CD4-positive, alpha-beta T cell treated with Interleukin-15 for 1 hour (primary cell): ENCODE measurements at places on chromosomes 6 and 20.

GRCh38 chr6:7901056-7901455, 9.5 kb downstream of the TXNDC5 start:
- no peak for DNase-seq

- no peak for DNase-seq
Observed at GRCh38 chr6:167708501-167709094, 118.1 kb upstream of the AFDN start.

- no peak for DNase-seq
Observed at GRCh38 chr20:3908667-3909066, 19.5 kb downstream of the PANK2 start.

- DNase-seq: no peak
Observed at GRCh38 chr6:79353226-79353625, 118.7 kb upstream of the HMGN3 start.

DNA sequence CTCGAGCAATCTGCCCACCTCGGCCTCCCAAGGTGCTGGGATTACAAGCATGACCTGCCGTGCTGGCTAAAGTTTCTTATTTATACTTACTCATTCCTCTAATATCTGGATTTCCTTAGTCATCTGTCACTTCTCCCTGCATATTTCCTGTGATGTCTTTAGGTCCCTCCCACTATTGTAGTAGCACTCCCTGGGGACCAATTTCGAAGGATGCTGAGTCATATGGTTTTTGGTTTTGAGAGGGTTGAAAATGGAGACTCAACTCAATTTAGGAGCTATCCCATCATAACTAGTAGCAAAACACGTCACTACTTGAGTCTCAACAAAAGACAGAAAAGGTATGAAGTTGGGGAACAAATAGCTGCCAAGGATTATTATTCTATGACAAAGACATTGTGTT, 20.2 kb downstream of the MCUR1 start:
- DNase-seq: no peak

DNA sequence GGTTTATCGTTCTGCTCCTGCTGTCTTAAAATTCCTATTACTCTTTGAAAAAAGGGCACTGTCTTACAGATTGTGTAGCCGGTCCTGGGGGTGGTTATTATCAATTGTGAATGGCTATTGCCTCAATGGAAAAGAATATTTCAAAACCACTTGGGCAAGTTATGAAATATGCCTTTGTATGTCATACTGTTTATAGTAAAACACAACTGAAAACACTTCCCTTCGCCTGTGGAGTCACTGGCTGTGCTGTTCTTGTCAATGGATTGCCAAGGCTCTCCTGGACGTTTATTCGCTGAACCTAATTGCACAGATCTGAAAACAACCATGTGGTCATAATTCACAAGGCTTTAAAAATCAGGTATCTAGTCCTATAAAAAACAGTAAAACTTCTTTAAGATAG, 47.8 kb upstream of the TAGAP start:
- no peak for DNase-seq

DNA sequence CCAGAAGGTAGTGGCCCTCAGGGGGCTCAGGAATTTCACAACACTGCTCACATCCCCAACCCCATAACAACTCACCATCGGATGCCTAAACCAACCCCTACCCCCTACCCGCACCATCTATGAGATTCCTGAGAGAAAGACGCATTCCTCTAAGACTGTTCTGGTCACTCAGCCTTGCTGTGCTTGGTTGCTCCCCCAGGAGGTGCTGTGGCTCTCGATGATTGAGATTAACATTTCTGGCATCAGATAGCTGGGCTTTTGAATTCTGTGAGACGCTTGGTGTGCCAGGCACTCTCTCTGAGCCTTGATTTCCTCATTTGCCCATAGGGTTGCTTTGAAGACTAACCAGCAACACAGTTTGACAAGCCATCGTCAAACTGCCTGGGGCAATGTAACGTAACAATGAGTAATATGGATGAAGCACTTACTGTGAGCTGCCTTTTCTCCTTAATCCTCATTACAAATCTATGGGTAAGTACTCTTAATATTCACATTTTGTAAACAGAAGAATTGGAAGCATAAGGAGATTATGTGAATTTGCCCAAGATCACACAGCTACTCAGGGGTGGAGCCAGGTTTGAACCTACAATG, 978 bp downstream of the WFDC6 start:
- no peak for DNase-seq

GRCh38 chr20:51178153-51178552, 155.2 kb upstream of the KCNG1 start:
- DNase-seq: no peak

GRCh38 chr20:14360416-14360815, 23.0 kb upstream of the FLRT3 start:
- no peak for DNase-seq

- DNase-seq: no peak
Observed at GRCh38 chr6:112153926-112154607, 66.7 kb downstream of the FAM229B start.

- DNase-seq: no peak
Observed at GRCh38 chr6:139863964-139864363, 489.5 kb upstream of the CITED2 start.

DNA sequence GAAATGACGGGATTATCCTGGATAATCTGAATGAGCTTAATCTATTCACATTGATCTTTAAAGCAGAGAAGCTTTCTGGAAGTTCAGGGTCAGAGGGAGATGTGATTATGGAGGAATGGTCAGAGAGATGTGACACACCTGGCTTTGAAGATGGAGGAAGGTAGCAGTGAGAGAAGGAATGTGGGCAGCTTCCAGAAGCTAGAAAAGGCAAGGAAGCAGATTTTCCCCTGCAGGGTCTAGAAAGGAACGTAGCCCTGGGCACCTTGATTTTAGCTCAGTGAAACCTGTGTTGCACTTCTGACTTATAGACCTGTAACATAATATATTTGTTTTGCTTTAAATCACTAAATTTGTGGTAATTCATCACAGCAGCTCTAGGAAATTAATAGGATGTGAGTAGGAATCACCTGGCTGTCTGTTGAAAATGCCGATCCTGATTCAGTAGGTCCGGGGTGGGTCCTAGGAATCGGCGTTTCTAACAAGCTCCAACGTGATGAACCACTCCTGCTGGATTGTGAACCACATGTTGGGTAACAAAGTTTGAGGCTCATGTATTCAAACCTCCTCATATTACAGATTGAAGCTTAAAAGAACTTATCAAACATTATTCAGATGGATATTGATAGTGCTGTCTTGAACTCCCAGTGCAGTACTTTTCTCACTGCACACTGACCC, 157.0 kb downstream of the GJA1 start:
- DNase-seq: no peak

DNA sequence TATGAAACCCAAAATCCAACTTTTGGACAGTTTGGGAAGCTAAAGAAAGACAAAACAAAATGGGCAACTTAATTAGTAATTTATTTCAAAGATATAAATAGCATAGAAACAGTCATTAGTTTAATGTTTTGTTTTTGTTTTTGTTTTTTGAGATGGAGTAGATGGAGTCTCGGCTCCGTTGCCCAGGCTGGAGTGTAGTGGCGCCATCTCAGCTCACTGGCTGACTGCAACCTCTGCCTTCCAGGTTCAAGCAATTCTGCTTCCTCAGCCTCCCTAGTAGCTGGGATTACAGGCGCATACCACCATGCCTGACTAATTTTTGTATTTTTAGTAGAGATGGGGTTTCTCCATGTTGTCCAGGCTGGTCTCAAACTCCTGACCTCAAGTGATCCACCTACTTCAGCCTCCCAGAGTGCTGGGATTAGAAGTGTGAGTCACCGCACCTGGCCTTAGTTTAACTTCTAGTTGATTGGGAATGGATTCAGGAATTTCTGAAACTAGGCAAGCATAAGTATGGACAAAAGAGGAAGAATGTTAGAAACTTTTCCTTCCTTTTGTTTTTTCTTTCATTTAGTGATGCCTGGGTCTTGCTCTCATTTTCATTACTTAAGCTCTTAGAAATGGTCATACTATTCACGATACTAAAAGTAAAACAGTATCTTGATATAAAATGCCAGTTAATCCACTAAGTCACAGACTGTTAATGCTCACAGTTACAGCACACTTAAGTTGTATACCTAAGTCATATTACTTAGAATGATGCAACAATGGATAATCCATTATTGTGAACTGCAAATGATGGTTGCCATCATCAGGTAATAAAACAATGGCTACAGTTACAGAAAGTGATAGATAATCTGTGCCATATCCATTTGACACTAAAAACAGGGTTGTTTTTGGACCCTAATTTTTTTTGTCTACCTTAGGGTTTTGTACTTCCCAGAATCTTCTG, 8.2 kb downstream of the SENP6 start:
- DNase-seq: no peak

GRCh38 chr20:63196768-63197470, 19.0 kb downstream of the YTHDF1 start:
- no peak for DNase-seq

DNA sequence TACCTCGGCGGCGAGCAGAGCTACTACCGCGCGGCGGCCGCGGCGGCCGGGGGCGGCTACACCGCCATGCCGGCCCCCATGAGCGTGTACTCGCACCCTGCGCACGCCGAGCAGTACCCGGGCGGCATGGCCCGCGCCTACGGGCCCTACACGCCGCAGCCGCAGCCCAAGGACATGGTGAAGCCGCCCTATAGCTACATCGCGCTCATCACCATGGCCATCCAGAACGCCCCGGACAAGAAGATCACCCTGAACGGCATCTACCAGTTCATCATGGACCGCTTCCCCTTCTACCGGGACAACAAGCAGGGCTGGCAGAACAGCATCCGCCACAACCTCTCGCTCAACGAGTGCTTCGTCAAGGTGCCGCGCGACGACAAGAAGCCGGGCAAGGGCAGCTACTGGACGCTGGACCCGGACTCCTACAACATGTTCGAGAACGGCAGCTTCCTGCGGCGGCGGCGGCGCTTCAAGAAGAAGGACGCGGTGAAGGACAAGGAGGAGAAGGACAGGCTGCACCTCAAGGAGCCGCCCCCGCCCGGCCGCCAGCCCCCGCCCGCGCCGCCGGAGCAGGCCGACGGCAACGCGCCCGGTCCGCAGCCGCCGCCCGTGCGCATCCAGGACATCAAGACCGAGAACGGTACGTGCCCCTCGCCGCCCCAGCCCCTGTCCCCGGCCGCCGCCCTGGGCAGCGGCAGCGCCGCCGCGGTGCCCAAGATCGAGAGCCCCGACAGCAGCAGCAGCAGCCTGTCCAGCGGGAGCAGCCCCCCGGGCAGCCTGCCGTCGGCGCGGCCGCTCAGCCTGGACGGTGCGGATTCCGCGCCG, 994 bp downstream of the FOXC1 start:
- DNase-seq: no peak

DNA sequence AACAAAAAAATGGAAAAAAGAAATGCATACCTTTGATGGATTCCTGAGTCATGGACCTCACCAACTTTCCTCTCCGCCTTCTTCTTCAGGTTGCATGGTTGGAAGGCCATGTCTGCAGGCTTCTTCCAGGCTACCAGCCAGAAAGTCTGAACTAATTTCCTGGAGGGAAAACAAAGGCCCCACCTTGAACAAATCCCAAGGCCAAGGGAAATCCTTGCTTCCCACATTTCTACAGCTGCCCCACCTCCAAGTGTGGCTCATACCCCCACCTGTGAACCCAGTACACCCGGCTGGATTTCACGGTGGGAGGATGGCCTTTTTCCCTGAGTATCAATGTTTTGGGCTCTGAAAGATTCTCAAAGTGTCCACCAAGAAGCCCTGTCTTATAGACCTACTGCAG, 22.4 kb downstream of the IL17A start:
- DNase-seq: no peak

- no peak for DNase-seq
Observed at GRCh38 chr20:39773380-39774000, 811.3 kb downstream of the DHX35 start.

- no peak for DNase-seq
Observed at GRCh38 chr20:35434085-35435005, 3.7 kb downstream of the GDF5 start.

DNA sequence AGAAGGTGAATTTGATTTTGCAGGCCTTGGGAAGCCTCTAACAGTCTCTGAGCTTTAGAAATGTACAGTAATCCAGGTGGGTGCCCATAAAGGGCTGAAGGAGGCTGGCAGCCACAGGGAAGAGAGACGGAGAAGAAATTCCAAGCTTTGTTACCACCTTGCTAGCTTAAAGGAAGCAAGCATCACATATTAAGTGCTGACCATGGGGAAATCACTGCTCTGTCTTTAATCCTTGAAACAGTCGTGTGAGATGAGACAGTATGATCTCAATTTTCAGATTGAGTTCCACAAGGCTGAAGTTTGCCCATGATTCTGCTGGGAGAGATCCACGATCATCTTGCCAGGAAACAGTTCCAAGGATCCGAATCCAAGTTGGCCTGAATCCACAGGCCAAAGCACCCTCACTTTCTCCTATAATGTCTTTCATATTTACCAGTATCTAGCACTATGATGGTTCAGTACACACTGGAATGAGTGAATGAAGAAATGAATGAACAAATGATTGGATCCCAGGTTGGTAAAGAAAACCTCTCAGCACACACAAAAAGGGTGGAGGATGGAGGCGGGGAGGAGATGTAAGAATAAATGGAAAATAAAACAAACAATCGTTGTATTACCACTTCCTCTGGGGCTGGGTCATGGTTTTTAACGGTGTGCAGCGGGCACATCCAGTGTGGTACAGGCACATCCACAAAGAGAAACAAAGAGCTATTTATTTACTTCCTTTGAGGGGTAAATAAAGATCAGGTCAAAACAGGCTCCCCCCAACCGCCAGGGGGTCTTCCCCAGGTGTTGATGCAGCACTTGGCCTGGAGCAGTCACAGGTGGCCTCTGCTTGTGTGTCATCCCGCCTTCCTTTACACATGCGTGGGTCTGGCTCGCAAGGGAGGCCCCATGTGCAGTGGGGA, 28.2 kb upstream of the TAF8 start:
- DNase-seq: peak; percentile 65

DNA sequence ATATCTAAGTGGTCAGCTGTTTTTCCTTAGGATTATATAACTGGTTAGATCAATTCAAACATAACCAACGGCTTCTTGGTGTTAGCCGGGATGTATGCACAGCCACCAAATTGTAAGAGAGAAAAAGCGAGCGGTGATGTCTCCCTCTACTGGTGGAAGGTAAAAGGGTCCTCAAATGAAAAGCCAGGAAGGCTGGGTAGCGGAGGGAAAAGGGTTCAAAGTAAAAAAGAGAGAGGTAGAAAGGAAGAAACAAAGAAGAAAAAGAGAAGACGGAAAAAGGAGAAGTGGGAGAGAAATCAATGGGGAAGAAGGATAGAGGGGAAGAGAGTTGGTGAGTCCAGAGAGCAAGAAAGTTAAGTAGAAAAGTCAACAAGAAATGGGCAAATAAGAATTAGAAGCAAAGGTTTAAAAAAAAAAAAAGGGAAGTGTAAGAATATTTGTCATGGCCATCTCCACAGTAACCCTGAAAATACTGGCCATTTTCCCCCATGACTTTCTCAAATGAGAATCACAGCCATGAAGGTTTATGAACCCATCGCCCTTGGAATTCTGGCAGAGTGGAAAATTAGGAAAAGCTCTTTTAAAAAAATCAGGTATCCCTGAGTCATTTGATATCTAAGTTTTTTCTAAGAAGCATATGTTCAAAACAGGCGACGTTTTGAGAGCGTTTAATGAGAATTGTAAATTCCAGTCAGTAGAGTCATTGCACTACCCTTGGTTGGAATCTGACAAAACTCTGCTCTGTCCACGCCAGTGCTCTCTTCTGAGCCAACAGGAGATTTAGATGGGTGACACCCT, 155.6 kb upstream of the SNX9 start:
- DNase-seq: peak; percentile 41

- DNase-seq: no peak
Observed at GRCh38 chr6:42424906-42425474, 26.7 kb downstream of the TRERF1 start.
